NCI-H1930 (cell line): ENCODE measurements at places on chromosomes 3 and 15.

DNA sequence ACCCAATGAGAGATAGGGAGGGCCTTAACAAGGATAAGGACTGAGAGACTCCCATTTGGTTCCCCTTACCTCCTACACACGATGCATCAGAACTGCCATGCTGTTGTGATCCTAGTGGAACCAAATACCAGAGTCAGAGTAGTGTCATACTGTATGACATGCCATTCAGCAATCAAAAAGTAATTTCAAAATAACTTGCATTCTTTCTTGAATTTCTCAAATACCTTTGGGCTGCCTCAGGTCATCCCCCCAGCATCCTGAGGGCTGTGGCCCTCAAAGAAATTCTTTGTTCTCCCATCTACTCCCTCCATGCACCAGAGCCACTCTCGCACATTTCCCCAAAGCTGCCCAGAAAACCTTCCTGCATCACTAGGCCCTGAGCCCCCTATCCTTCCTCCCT, 68.9 kb upstream of the PPP2R3A start:
- DNase-seq: no peak

DNA sequence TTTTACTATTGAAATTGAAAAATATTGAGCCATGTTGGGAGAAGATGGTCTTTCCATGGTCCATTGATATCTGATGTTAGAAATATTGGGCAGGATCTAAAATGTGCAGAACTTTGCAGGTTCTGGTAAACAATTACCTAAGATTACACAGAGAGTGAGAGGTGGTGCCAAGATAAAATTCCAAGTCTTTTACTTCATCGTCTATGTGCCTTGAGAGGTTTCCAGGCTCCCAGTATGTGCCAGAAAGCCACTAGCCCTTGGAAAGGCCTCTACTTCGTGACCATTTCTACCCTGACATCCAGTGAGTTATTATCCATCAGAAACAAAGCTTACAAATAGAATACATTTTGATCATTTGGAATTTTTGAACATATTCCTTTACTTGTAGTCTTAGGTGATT, 27.6 kb downstream of the CD200 start:
- no peak for DNase-seq

DNA sequence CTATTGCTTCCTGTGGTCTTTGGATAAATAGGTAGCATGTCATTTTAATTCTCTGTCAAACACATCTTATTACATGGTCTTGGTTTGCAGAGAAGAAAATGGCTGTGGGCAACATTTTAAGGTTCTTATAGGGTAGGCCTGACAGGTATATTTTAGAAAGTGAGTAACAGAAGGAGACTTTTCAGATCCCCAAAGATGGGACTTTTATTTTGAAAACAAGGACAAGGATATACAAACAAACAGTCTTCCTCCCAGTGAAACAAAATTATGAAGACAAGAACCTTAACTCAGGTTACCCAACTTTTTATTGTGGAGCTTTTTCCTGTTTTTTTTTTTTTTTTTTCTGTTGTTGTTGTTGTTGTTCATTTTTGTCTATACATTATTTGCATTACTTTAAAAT, 916.2 kb downstream of the NTRK3 start:
- no peak for DNase-seq

DNA sequence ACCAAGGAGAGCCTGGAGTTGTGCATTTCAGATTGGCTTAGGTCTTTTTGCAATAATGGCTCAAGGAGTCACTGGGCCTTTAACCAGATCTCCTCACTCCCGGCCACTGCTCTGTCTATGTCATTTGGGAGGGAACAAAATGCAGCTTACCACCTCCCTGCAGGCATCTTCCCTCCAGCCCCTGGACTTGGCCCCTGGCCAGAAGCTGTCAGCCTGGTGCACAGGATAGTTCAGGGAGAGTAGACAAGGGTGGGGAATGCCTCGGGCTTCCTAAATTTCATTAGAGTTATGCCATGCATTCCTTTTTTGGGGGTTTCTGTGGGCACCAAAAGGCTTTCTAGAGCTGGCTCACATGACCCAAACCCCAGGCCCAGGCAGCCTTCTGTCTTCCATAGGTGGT, 70.2 kb upstream of the HRH1 start:
- DNase-seq: no peak

- no peak for DNase-seq
These were observed 397.7 kb upstream of the LMCD1 start for GRCh38 chr3:8103954-8104353.
